ENCODE measurements at places on chromosomes 2 and 18.

DNA sequence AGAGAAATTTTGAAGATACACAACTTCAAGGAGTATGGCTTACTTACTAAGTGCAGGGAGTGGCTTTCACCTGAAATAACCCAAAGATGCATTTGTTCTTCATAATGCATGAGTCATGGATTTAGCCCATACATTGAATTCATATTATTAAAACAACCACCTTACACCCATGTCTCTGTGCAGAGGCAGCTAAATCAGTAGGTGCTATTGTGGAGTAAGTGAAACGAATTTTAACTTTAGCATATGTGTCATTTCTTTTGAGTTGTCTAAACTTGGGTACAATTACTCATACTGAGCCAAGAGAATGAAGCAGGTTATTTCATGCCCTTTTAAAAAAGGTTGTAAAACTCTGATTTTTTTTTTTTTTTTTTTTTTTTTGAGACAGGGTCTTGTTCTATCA is 11.0 kb upstream of the ANKRD29 start:
- DNase-seq: no peak

DNA sequence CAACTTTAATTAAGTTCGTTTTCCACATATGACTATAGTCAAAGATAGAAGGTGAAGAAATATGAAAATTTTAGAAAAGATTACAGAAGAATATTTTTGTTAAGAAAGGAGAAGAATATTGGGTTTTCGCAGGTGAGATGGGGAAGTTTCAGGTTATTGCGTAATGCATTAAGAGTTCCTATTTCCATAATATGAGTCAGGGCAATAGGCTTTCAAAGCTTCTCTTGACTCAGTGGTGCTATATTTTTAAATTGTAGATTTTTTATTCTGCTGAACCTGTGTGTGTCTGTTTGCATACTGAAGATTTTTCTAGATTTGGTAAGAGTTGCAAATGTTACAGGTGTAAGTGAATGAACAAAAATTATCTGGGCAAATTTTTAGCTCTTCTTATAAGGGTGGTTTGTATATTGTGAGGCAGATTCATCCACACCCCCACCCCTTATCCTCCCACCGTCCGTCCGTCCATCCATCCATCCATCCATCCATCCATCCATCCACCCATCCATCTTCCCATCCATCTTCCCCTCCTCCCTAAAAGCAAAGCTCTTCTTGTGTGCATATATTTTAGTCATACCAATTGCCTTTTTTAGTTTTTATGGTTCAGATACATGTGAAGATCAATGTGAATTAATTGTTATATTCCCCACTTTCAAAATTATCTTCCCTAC is 69.6 kb downstream of the MYO1B start:
- no peak for DNase-seq

- peak; percentile 18 for DNase-seq
Observed at GRCh38 chr18:44823782-44824181, 143.1 kb downstream of the SETBP1 start.

DNA sequence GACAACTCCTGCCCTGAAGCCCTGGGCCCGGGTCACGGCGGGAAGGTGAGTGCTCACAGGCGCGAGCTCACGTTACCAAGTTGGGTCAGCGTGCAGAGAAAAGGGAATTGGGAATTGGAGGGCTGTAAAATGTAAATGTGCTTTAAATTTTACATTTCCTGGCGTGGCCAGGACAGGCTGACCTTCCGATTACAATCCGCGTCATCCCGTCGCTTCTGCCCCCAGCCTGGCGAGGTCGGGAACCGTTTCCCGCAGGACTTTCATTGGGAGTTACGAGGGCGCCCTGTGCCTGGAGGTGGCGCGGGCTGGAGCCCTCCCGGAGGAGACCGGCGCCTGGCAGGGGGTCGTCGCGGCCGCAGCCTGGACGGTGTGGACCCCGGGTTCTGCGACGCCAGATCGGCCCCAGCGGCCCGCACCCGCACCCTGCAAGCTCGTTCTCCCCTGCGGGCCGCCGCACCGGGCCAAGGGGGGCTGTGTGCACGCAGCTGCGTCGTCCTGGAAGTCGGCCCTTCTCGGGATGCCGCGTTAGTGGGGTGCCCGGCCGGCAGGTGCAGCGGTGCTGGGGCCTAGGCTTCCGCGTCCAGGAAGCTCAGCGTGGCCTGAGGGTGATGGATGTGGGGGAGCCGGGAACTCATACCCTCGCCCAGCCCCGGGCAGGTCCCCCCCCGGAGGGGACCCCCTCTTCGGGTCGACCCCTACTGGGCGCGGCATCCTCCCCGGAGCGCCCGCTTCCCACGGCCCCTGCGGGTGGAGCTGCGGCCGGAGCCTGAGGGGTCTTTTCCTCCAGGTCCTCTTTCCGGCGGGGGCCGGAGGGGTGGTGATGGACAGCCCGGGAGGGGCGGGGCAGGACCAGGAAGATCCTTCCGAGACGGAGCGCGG is 63.9 kb downstream of the LRRFIP1 start:
- no peak for DNase-seq

DNA sequence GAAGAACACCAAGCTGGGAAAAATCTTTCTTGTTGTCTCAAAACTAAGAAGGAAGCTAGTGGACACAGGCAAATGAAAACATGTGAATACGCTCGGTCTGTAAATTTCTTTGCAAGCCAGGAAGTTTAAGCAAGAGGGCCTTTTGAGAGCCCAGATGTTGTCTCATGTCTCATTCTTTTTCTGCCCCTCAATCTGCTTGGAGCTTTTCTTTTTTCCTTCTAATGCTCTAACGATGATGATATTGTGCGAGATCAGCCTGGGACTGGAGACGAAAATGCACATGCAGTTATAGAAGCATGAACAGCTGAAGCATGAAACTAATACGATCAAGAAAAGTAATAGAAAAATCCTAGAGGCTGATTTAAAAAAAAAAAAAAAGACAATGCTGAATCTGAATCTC is 138.6 kb upstream of the CHAC2 start:
- DNase-seq: no peak

DNA sequence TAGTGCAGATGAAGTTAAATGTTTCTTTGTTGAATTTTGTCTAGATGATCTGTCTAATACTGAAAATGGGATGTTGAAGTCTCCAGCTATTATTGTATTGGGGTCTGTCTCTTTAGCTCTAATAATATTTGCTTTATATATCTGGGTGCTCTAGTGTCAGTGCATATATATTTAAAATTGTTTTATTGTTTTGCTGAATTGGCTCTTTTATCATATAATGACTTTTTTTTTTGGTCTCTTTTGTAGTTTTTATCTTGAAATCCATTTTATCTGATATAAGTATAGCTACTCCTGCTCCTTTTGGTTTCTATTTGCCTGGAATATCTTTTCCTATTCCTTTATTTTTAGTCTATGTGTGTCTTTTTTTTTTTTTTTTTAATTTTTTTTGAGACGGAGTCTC is 79.2 kb downstream of the COMMD1 start:
- no peak for DNase-seq

- no peak for DNase-seq
Observed at GRCh38 chr18:51082571-51083267, 52.7 kb downstream of the SMAD4 start.

DNA sequence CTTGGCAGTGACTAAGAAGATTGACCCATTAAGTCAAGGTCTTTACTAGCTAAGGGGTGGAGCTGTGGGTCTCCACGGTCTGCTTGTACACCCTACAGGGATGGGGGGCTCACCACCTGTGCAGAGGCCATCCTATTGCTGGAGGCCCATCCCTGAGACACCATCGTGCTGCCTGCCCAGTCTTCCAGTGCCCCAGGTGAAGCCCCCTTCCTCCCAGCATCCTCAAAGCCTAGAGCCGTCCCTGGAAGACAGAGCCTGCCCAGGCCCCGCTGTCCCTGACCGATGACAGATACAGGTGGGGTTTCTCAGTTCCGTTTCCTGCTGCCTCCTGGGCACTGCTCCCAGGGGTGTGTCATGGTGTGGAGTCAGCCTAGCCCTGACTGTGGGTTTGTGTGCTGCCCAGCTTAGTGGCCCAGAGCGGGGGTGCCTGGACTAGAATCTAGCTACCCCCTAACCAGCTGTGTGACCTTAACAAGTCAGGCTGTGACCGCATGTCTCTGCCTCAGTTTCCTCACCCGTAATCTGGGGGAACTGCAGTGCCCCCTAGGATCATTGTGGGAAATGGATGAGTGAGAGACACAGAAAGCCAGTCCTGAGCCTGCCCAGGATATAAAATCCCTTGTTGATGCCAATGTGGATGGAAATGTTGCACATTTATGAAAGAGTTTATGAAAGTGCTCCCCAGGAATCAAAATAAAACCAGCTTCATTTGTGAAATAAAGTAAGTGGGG is 2.0 kb downstream of the OTOS start:
- no peak for DNase-seq

GRCh38 chr2:71477231-71477691 is 23.9 kb downstream of the DYSF start:
- no peak for DNase-seq

DNA sequence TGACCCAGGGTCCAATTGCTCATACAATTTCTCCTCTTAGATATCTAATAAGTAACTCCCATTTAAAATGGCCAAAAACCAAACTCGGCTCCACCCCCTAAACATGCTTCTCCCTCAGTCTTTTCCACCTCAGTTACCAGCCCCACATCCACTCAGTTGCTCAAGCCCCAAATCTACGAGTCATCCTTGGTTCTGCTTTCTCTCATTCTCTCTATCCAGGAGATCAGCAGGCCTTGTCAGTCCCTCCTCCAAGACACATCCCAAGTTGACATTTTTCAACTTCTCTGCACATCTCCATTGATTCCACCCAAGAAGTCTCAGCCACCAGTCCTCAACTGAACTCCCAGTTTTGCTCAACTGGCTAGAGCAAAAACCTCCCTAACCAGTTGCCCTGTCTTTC is 40.5 kb upstream of the RTN4 start:
- no peak for DNase-seq

DNA sequence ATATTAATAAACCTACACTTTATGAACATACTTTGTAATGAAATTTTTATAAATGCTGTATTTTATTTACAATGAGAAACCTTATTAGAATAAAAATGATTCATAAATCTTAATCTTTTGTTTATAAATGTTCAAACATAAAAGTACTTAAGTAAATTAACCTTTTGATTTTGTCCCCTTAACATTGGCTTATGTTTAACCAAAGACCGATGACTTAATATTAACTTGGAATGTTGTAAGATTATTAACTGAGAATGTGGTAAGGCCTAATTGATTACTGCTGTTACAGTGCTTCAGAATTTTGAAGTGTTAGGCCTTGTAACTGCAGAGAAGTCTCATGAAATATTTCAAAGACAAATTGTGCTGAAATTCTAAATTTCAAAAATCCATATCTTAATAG is 5.7 kb downstream of the CPS1 start:
- DNase-seq: no peak

GRCh38 chr2:8049851-8050571 is 631.8 kb upstream of the ID2 start:
- DNase-seq: peak; percentile 59

GRCh38 chr2:231361701-231362554 is 33.6 kb upstream of the B3GNT7 start:
- DNase-seq: no peak

- DNase-seq: peak; percentile 8
Observed at GRCh38 chr2:25042321-25043240, 705 bp downstream of the EFR3B start.

- no peak for DNase-seq
Observed at GRCh38 chr2:61367177-61367576, 103.7 kb downstream of the USP34 start.

DNA sequence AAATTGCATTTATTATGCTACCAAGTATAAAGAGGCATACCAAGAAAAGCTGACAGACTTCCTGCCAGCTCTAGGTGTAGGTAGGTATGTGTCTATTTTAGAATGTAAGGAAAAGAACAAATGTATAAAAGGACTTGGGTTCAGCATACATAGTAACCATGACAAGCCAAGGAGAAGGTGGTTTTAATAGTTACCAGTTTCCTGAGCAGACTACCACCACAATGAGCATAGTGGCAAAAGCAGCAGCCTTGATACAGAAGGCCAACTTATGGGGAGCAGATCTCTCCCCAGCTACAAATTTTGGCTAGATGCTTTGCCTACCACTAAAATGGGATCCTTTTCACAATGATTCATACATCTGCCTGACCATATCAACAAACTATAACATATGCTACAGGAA is 34.5 kb downstream of the METTL8 start:
- DNase-seq: no peak

DNA sequence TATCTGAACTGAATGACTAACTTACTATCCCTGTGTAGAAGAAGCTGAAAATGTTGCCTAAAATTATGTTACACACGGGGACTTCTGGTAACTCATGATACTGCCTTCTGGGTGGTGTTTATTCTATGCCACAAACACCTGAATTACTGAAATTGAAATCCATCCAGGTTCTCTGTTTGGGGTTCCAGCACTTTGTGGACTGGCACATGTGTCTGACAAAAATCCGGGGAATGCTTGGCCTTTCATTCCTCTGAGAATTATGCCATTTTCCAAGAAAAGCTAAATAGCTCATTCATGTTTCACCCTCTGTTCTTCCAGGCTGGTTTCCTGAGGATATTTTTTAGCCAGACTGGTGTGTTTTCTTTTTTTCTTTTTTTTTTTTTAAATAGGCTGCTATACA is 59.5 kb upstream of the POU3F3 start:
- no peak for DNase-seq

DNA sequence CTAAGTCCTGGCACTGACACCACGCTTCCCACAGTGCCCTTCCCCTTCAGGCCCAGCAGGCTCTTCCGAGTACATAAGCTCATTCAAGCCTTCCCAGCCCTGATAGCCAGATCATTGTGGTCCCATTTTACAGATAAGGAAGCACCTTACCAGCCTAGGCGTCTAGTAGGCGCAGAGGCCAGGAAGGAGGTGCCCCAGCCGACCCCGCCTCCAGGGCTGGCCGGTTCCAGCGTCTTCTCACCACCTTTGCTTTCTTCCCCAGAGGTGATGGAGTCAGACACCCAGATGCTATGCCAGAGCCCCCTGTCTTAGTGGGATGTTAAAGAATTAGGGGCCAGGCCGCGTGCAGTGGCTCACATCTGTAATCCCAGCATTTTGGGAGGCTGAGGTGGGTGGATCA is 28.9 kb upstream of the EFHD1 start:
- no peak for DNase-seq

DNA sequence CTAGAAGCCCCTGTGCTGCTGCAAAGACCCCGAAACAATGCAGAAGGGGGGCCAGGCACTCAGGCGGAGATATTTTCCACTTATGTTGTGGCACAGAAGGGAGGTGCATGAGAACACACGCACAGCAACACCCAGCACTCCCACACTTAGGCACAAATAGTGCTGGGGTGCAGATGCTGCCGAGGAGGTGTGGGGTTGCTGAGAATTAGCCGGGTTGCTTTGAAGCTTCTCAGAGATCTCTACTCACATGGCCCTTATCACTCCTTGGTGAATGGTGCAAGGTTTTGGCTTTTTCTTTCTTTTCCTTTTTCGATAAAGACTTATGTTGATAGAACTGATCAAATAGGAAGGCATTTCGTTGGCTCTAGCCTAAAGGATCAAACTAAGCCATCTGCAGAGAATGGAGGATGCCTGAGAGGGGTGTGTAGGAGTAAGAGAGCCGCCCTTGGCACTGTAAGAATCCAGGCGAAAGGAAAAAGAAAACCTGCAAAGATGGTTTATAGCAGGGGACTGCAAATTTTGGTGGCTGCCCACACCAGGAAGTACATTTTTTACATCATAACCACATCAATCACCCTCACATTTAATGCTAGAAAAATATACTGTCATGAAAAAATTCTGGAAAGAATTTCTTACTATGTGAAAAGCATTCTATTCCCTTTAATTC is 27.9 kb upstream of the FHL2 start:
- no peak for DNase-seq
